ENCODE measurements at places on chromosomes 7 and 10.

DNA sequence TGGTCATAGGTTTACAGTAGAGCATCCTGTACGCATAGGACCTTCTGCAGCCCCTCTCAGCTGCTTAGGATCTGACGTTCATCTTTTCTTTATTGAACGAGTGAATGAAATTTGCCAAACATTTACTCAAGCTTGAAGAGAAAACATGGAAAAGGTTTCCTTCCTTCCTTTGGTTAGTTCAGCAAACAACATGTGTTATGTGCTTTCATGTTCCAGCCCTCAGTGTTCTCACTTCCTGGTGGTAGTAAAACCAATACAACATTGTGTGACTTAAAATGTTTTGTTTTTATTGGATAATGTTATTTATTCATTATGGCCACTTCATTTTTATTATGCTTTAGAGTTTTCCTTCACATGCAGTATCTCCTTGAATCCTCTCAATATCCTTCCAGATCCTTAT, 1.4 kb upstream of the CDCA7L start:
- DNase-seq: no peak

- DNase-seq: no peak
Measured at GRCh38 chr7:127780489-127780888, 128.5 kb downstream of the SND1 start.

DNA sequence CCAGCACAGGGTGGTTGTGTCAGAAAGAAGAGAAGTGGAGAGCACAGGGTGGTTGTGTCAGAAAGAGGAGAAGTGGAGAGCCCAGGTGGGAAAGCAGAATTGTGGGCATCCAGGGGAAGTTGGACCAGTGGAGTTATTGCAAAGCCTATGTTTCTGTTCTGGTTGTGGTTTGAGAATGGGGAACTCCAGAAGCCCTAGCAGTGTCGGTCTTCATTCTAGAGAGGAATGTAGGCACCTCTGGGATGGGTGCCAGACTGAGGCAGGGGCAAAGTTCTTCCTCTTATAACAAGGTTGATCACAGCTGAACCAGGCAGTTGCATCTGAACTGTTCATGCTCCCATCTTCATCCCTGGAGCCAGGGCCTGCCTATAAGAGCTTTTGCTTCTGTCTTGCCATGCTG, 954 bp downstream of the FSCN3 start:
- DNase-seq: no peak

- DNase-seq: no peak
Measured at GRCh38 chr7:96521068-96521894, 188.4 kb downstream of the SEM1 start.

GRCh38 chr10:91879515-91880170, 29.6 kb downstream of the FGFBP3 start:
- DNase-seq: no peak

GRCh38 chr10:16866541-16867275, 49.5 kb upstream of the RSU1 start:
- no peak for DNase-seq

GRCh38 chr7:113918946-113919345, at the start of gene PPP1R3A:
PPP1R3A (minus strand) TSS chr7:113919009; CDS start chr7:113918996, 13 bp downstream.
- no peak for DNase-seq

DNA sequence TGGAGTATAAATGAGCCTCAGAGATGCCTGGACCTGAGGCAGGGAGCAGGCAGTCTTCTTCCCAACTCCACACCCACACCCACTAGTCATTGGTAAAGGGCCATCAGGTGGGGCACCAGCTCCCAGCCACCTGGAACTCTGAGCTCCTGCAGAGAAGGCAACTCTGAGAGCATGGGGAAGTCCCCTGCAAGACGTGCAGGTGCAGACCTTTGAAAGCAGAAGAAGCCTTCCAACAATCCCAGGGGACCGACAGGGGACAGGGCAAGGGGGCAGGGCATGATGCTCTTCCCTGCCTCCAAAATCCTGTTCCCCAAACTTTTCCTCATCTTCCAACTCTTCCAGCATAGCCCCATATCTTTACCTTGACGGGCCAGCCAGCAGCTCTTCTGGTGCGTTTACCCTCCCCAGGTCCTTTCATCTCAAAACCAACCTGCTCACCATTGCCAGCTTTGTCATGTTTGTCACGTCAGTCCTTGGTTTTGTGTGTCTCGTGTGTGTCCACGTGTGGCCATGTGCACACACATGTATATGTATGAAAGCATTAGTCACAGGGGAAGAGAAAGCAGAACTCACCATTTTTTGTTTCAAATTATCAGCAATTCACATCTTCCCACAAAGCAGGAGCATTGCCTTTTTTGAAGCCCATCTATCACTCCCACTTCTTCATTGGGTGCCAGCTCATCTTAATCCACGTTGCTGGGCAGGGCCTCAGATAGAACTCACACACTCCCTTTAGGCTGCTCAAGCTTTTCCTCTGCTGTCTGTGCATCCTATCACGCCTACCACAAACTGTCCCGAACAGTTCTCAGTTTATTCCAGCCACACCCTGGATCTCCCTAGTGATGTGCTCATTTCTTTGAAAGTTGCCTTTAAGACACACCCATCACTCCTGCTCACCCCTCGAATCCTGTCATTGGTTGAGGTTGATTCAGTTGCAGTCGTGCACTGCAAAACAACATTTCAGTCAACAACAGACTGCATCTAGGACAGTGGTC, 41.0 kb upstream of the AMPH start:
- no peak for DNase-seq

- no peak for DNase-seq
Measured at GRCh38 chr10:120505866-120506265, 48.8 kb downstream of the PLPP4 start.

DNA sequence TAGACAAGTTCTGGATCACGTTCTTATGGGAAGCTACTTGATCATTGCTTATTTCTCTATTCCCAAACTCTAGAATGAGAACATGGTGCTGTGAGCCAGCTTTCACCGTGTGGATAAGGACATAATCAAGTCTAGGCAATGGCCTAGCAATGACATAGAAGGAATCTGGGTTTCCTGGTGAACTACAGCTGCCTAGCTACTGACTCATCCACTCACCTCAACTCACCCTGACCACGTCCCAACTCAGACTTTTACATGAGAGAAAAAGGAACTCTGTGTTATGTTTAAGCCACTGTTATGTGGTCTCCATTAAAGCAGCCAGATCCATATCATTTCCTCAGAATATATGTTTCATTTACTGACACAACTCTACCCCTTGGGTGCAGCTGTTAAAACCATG, 18.8 kb upstream of the MET start:
- no peak for DNase-seq

DNA sequence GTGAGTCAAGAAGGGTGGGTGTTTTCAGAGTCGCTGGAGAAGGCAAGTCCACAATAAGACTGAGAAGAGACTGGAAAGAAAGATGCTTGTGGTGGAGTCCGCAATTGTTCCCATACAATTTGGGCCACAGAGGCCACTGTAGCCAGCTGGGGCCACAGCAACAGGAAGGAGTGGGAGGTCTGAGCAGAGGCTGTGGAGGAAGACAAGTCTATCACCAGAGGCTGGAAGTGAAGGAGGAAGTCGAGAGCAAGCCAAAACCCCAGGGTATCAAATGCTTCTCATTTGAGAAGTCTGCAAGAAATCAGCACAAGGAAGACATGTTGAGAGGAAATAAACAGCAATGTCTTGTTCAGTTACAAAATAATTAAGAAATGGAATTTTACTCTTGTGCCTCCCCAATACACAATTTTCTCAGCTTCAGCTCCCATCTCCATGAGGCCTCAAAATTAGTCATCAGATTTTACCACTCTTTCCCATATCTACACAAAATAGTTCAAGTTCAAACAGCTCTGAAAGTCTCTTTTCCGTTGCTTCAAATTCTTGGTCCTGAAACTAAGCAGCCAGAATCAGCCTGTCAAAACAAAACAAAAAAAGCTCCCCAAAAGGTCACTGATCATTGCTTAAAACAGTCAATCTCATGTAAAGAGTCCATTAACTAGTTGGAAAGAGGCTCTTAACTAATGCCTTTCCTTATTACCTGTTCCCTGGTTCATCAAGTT, 31.6 kb downstream of the SLC16A12 start:
- no peak for DNase-seq

GRCh38 chr7:47580811-47581331, 1.0 kb downstream of the TNS3 start:
- no peak for DNase-seq

DNA sequence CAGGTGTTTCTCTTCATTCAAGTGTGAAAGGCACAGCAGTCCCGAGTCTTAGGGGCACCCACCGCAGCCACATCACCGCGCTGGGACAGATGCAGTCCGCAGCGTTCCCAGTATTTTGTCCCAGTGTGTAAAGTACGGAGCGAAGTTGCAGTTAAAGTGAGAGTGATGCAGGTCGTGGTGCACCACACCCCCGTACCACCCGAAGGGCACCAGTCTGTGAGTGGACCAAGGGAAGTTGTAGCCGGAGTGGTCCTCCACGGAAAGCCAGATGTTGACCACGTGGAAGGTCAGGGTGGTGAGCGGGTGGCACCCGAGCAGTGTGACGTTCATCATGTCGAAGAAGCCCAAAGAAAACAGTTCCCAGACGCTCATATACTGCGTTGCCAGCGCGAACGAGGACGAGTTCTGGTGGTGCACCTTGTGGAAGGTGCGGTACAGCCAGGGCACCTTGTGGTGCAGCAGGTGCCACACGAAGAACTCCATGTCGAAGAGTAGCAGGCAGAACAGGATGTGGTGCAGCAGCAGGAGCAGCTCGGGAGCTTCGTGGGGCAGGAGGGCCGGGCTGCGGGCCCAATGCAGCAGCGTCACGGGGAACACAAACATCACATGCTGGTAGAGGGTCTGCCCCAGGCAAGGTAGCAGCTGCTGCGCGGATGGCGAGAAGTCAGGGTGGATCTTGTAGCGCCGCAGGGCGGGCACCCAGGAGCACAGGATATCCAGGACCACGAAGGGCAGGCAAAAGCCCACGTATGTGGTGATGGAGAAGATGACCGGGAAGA, 526 bp downstream of the CH25H start:
- peak; percentile 21 for DNase-seq

DNA sequence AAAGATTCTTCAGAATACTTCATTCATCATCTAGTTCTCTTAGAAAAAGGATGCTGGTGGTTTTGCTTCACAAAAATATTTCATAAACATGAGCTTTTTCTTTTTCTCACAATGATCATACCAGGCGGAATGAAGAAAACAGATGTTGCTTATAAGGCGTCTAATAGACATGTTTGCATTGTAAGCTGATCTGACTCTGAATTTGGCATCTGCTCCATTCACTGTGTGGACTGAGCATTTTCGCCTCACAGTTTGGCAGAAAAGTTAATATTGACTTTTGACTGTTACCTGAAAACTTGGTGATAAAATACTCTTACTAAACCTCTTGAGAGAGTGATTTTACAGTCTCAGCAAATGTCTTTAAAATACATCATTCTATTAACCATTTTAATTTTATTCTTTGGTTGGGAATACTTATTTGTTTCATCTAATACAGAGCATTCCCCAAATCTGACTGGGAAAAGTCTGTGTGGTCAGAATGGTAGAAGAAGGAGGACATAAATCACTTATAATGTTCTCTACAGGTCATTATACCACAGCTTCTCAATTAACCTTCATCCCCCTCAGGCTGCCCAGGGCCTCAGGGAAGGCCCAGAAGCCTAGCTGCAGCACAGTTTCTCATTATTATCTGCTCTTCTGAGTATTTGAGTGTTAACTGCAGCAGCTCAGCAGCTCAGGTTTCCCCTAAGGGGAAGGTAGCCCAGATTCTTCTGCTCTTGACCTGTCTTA, 121.6 kb upstream of the KAT6B start:
- DNase-seq: no peak

DNA sequence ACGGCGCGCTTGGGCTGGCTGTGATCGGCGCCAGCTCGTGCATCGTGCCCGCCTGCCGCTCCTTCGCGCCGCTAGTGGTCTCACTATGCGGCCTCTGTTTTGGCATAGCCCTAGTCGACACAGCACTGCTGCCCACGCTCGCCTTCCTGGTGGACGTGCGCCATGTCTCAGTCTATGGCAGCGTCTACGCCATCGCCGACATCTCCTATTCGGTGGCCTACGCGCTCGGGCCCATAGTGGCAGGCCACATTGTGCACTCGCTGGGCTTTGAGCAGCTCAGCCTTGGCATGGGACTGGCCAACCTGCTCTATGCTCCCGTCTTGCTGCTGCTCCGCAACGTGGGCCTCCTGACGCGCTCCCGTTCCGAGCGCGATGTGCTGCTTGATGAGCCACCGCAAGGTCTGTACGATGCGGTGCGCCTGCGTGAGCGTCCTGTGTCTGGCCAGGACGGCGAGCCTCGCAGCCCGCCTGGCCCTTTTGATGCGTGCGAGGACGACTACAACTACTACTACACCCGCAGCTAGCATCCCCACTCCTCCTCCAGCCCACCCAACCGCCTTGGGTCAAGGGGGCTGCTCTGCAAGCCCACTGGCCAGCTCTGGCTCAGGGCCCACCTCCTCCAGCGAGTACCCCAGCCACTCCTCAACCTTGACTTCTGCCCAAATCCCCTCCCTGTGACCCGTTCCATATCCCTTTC, 1.9 kb downstream of the SLC18A3 start:
- DNase-seq: no peak

- peak; percentile 59 for DNase-seq
Measured at GRCh38 chr10:119268871-119269506, 61.6 kb downstream of the GRK5 start.

- no peak for DNase-seq
Measured at GRCh38 chr10:35495521-35496119, 109.5 kb upstream of the GJD4 start.

GRCh38 chr7:30433082-30433481, 45.5 kb downstream of the NOD1 start:
- no peak for DNase-seq

DNA sequence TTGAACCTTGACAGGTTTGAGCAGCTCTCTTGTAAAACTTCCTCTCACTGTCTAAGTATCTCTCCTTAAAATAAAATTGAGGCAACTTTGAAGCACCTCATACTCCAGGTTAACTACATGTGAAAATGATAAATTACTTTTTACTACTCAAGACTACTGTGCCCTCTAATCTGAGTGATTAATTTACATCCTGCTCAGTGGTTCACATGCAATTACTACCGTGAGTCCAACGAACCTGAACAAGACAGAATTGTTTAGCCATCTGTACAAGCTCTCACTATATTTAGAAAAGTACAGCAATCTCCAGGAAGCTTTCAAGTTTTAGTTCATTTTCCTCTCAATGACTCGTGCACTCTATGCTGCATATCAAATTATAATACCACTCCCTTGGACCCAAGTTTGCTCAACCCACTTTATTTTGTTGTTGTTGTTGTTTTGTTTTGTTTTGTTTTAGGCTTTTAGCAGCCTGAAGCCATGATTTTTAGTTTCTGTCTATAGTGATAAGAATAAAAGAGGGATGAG, 21.2 kb downstream of the PDE1C start:
- no peak for DNase-seq
